GM12892 (cell line): ENCODE measurements at places on chromosomes 1 and 21.

- no peak for DNase-seq
Observed at GRCh38 chr1:35642471-35642955, 1.2 kb upstream of the PSMB2 start.

- DNase-seq: no peak
Observed at GRCh38 chr1:8660411-8660828, 157.0 kb downstream of the RERE start.

GRCh38 chr1:175171036-175171913 lies 21.3 kb downstream of the KIAA0040 start:
- DNase-seq: no peak

GRCh38 chr1:175287849-175288248 lies 95.3 kb upstream of the KIAA0040 start:
- DNase-seq: no peak

DNA sequence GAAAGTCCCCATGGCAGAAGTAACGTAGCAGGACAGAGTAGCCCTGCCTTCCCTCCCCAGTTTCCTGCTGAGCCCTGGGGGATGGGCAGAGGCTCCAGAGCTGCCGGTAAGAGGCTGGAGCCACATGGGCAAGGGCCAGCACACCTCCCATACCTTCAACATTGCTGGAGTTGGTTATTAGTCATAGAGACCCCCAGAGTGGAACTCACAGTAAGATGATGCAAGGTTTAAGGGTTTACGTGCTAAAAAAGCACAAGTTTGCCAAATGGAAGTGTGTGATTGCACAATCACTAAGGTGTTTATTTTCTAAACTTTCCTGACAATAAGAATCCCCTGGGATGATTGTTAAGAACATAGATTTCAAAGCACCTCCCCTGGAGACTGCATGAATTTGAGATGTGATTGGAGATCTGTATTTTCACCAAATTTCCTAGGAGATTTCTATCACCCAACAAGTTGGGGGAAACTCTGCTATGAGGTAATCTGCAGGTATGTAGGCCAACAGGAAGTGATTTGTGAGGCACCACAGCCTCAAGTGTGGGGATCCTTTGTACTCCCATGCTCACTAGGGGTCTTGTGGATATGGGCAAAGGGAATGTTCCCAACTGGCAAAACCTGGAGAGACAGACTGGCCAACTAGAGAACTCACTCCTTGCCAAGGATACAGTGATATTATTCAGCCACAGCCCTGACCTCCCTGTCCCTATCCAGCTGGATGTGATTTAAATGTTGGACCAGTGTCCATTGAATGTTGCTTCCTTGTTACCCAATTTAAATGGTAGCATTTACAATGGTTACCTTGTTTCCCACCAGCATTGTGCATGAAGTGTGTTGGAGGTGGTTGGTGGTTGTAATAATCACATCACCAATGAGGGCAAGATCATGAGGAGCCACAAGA lies 37.1 kb upstream of the CSF1 start:
- no peak for DNase-seq
